Sigmoid colon (tissue), 7 donors: ENCODE measurements at places on chromosomes 7 and 10.
A peak's percentile ranks its signal among the peaks of the same experiment; 100 is the strongest.

GRCh38 chr10:103493362-103493915 lies at the start of gene NEURL1:
Gene NEURL1, plus strand, starts transcription at chr10:103493705. Its CDS starts 683 bp downstream, at chr10:103494388.
- H3K27ac ChIP-seq, result no peak within 1 kb of the TSS
- H3K36me3 ChIP-seq, result no peaks in the 10 kb centered on the region
- peaks cover 9% of the 10 kb centered on the region for H3K27me3 ChIP-seq
- H3K4me3 ChIP-seq, result peak within 1 kb of the TSS; percentile 9

DNA sequence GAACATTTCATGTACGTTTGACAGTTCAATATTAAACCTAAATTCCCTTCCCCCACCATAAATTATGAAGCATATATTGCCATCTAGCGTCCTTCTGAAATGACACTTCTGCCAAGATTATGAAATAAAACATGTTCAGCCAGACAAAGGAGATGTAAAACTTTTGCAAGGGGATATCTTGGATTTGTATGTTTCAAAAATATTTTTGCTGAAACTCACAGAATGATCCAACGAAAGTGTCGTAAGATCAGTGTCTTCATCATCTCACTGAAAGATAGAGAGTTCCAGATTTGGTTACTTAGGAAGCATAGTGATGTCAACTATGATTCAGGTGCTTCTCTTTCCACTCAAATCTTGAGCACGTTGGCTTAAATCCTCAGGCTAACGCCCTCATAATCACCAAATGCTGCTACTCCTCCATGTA lies 904.3 kb downstream of the XPNPEP1 start:
- H3K4me1 ChIP-seq, result no peaks in the 10 kb centered on the region
- no peaks in the 10 kb centered on the region for H3K36me3 ChIP-seq
- no peak for DNase-seq

DNA sequence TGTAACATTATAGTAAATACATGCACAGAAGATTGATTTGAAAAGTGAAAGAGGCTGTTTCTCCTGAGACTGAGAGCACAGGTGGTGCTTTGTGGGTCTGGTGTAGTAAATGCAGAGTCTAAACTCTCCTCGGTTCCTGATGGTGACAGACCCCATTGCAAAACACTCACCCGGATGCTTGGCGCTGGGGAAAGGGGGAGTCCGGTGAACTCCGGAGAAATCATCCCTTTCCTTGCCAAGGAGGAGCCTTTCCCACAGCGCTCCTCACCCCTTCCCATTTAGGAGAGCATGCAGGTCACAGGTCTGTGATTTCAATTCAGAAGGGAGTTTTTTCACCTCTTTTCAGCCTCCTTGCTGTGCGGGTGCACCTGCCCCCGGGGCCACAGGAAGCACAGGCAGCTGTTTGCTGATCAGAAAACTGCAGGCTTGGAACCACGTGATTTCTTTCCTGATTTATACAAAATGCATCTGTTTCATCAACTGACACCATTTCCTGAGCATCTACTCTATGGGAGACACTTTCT lies 75.6 kb upstream of the LYZL2 start:
- no peak overlapping the region for H3K4me3 ChIP-seq
- H3K27ac ChIP-seq, result no peak overlapping the region
- DNase-seq, result no peak
- H3K4me1 ChIP-seq, result peaks cover 15% of the 10 kb centered on the region

DNA sequence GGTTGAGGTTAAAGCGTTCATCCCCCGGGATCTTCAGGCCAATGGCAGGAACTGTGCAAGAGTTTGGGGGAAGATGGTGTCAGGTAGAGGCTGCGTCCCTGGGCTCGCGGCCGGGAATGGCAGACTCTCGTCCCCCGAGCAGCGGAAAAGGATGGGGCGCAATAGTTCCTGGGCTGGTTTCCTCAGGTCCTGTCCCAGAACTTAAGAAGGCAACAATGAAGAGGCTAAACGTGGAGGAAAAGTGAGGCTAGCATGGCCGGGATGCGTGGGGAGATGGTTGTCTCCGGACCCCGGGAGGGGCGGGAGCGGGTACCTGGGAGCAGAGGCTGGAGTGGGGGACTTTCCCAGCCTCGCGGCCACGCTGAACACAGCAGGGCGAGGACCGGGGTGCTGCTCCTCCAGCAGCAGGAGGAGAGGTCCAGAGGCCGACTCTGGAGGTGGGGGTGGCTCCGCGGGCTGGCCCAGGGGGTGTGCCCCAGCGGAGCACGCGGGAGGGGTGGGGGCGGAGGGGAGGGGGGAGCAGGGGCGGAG lies 882 bp downstream of the IRF5 start:
- peaks cover 27% of the 10 kb centered on the region for H3K27me3 ChIP-seq
